NCI-H460 (cell line): ENCODE measurements at places on chromosomes 3 and 15. TPM values are rescaled to one million over a fixed set of nuclear protein-coding genes. Genes with fewer than 3 reads are reported as not detected.

DNA sequence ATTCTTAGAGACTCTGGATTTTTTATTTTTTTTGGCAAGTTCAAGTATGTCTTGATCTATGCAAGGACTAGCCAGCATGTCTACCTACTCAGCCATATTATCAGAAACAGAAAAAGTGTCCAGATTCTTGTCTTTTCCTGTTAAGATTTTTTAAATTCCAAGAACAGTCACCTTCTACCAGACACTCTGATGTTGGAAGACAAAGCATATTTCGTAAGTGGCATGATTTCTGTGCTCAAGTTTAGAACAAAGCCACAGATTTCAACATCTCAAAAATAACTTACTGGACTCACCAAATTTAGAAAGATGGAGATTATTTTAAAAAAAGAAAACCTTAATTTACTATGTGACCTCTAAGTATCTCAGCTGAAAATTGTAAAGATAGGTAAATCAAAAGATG is 61.9 kb downstream of the GOLGA6L7 start:
- DNase-seq, result no peak

DNA sequence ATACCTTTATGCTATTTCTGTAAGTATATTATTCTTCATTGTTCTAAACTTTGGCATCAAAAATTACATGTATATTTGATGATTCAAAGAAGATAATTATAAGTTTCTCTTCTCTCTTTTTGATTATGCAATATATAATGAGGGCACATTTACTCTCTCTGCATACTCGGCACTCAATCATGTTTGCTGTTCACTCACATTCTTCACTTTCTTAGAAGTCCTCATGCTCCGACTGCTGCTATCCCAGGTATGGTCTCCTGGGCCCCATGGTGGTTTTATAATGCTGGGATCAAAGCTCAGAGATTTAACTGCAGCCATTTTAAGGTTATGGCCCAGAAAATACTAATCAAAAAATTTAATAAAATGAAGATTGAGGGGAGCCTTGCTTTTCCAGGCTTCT is 529.7 kb upstream of the IL12A start:
- no peak for DNase-seq

- DNase-seq, result no peak
Observed at GRCh38 chr15:44216958-44217357, 21.9 kb upstream of the FRMD5 start.

DNA sequence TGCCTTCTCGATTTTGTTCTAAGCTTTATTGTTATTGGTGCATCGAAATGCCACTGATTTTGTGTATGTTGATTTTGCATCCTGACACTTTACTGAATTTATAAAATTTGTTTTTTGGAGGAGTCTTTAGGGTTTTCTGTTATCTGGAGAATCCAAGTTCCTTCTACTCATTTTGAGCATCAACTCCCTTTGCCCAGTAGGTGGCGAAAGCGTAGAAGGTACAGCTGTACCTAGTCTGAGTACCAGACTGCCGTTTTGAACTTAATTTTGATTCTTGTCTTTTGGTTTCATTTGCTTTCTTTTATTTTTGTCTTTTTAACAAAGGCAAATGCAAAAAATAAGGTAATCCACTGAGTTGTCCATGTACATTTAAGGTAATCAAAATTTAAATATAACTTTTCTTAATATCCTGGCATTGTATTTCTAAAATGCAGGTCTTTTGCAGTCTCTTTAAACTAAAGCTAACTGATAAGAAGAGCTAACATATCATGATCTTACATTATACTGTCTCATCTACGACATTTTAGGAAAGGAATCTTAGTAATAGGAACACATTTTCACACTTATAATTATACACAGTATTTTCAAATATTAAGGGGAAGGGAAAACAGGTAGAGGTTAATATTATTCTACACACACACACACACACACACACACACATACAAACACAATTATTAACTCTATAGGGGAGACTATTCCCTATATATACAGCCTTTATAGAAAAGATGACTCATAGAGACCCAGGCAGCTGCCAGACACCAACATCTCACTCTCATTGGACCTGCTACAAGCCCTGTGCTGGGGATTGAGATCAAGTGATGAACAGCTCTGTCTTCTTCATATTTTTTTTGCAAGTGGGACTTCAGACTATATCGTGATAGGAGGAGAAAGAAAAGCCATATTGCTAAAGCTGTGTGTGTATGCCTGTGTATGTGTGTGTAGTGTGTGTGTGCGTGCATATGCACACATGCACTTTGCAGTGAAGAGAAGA is 71.8 kb downstream of the SYNPR start:
- DNase-seq, result peak; percentile 61

DNA sequence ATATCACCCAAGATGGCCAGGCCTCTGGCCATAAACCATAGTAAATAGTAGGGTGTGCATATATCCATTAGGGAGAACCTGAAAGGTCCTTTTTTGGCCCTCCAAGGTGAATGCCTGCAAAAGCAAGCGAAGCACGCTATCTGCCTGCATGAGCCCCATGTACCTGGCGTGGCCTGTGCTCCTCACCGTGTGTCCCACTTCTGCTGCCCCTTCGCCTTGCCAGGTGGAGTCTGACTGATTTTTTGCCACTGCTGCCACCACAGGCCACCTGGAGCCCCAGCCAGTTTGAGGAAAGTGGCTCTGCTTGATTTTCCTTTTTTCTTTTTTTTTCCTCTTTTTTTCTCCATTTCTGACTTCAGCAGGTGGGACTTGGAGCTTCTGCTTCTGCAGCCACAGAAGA is 139.7 kb downstream of the SNRPN start:
- no peak for DNase-seq

- DNase-seq, result no peak
Observed at GRCh38 chr15:76964157-76964556, 30.8 kb upstream of the PSTPIP1 start.

DNA sequence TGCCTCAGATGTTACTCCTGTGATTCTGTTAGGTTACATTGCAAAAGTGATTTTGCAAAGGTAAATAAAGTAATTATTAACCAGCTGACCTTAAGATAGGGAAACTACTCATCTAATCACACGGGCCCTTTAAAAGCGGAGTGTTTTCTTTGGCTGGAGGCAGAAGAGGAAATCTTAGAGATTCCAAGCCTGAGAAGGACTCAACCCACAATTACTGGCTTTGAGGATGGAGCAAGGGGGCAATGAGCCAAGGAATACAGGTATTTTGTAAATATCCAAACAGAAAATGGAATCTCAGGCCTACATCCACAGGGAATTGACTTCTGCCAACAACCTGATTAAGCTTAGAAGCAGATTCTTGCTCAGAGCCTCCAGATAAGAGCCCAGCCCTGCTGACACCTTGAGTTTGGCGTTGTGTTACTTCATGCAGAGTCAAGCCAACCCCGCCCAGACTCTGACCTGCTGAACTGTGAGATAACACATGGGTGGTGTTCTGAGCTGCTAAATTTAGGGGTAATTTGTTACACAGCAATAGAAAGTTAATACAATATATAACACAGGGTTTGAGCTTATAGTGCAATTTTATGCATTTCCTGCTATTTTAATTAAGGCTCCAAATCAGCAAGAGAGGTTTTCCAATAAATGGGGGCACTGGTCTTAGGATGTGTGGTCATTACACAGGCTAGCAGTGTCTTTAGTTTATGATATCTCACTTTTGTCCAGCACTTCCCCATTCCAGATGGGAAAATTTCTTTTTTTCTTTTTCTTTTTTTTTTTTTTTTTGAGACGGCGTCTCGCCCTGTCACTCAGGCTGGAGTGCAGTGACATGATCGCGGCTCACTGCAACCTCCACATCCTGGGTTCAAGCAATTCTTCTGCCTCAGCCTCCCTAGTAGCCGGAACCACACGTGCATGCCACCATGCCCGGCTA is 19.5 kb downstream of the NFKBIZ start:
- DNase-seq, result no peak

- no peak for DNase-seq
Observed at GRCh38 chr15:36558921-36559320, 20.5 kb upstream of the CDIN1 start.

DNA sequence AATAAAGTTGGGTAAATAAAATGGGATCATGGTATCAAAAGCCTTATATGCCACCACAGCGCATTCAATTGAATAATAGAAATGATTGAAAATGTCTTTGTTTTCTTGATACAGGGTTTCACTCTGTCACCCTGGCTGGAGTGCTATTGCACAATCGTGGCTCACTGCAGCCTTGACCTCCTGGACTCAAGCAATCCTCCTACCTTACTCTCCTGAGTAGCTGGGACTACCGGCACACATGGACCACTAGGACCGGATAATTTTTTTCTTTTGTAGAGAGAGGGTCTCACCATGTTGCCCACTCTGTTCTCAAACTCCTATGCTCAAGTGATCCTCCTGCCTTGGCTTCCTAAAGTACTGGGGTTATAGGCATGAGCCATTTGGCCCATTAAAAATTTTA is 33.8 kb upstream of the BBX start:
- no peak for DNase-seq

GRCh38 chr3:86954747-86955146 is 36.2 kb downstream of the VGLL3 start:
- no peak for DNase-seq

- DNase-seq, result no peak
Observed at GRCh38 chr3:77967621-77968020, 927.7 kb downstream of the ROBO2 start.

GRCh38 chr3:111324645-111325044 is 217.4 kb upstream of the CD96 start:
- DNase-seq, result no peak

DNA sequence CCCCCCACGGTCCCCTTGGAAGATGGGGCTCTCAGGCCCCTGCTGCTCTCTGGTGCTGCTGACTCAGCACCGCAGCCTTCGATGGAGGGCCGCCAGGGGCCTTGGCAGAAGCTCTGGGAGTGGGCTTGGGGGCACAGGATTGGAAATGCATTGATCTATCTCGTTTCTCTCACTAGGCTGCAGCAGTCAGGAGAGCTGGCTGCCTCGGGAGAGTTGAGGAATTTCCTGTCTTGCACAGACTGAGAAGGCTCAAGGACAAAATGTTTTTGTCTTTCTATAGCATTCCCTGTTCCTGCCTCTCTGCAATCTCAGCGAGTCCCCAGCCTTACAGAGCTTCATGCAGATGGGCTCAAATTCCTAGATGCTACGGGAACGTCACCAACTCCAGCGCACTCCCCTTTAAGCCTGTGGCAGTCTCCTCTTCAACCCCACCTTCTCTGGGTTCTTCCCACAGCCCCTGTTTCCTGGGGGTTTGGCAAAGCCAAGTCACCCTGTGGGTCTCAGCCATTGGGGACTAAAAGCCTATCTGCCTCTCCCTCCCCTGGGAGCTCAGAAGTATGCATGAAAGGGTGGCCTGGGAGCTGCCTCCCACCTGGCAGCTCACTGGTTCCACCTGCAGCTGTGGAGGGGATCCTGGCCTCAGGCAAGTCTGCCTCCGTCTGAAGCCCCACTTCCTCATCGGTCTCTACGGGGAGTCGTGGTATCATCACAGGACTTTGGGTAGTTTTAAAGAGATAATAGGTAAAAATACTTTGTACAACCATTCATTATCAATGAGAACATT is 127.4 kb upstream of the HACD2 start:
- no peak for DNase-seq

DNA sequence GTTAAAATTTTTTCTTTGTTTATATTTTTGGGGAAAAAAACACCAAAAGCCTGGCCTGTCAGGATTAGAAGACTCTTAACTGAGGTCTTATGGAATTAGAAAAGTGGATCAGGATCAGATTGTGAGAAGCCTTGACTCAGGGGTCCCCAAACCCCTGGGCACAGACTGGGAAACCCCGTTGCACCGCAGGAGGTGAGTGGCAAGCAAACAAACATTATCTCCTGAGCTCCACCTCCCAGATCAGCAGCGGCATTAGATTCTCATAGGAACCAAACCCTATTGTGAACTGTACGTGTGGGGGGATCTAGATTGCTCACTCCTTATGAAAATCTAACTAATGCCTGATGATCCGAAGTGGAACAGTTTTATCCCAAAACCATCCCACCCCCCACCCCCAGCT is 117.2 kb downstream of the TCF12 start:
- DNase-seq, result no peak

Gene MYZAP
- not detected in 2 replicates for total RNA-seq

Gene FBXL2
- total RNA-seq, result 4.6 and 7.3 TPM in 2 replicates

Gene KLHL40
- not detected in 2 replicates for total RNA-seq

Gene EBLN2
- total RNA-seq, result 2.7 and 3.4 TPM in 2 replicates

Gene RTP1
- total RNA-seq, result not detected in 2 replicates
